ENCODE measurements at places on chromosomes 13 and 19.

DNA sequence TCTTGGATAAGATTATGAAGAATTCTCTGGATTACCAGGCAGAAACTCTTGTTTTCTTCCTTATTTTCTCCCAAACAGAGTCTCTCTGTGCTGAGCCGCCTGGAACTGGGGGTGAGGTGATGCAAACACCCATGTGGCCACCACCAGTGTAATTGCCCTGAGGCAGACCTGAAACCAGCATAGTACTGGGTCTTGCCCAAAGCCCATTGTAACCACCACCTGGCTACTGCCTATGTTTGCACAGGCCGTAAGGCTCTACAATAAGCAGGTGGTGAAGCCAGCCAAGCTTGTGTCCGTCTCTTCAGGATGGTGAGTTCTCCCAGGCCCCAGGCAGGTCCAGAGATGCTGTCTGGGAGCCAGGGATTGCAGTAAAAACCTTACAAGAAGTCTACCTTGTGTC, 18.9 kb upstream of the KBTBD7 start:
- DNase-seq = no peak

DNA sequence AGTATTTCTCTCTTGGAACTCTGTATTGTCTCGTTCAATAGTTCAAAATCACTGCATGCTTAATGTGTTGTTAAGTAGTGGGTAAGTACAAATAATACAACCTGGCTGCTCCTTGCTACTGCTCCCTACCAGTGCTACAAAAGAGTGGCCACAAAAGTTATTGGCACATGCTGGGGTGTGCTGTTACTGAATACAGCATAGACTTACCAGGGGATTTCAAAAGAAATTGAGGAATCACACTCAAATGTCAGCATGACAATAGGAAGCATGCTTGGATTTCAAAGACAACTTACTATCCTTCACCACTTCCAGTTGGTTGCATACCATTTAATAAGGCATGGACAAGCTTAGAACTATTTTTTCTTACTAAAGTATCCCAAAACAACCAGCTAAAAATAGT, 1041.3 kb upstream of the SPRY2 start:
- no peak for DNase-seq

DNA sequence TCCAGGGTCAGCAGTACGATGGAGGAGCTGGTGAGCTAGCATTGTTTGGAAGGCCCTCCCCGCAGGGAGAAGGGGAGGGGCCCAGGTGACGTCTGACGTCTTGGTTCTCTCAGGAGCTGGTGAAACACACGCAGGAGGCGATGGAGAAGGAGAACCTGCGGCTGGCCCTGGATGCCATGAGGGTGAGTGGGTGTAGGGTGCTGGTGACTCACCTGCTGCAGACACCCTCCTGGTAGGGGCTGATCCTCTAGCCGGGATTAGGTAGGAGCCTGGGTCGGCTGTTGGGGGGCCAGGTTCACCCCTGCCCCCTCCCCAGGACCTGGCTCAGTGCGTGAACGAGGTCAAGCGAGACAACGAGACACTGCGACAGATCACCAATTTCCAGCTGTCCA, 55.8 kb downstream of the VAV1 start:
- no peak for DNase-seq

DNA sequence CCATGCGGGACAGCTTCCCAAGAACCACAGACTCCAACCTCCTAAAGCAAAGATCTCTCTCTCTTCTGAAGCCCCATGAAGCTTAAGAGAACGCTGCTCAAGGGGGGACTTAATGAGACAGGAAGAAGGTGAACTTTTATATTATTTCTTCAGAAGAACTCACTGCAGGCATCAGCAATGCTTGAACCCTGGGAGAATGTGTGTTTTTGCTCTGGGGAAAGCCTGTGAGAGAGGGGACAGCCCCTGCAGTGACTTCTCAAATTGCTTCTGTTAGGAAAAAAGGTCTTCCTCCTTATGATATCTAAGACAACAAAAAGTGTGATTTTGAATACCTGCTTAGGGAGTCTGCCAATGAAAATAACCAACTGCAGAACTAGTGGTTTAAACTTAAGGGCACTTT, 23.0 kb downstream of the GJA3 start:
- no peak for DNase-seq

DNA sequence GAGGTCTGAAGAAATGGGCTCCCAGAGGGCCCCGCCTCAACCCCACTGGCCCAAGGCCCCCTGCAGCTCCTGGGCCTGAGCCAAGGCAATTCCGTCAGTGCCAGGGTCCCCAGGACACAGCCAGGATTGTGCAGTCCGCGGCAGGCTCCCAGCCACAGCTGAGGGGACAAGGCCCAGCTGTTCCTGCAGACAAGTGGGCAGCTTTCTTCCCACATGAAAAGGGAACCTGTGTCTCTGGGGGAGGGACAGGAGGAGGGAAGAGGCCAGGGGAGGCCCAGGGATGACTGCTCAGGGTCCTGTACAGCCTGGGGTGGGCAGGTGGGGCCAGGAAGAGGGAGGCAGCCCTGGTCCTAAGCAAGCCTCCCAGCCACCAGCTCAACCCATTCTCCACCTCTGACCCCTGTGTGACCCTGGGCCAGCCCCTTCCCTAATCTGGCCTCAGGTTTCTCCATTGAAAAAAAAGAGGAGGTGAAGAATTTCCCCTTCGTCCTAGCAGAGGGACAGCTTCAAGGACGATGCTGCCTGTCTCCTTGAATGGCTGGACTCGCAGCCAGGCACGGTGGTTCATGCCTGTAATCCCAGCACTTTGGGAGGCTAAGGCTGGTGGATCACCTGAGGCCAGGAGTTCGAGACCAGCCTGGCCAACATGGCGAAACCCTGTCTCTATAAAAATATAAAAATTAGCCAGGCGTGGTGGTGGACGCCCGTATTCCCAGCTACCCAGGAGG, 20.5 kb upstream of the VSTM2B start:
- no peak for DNase-seq

DNA sequence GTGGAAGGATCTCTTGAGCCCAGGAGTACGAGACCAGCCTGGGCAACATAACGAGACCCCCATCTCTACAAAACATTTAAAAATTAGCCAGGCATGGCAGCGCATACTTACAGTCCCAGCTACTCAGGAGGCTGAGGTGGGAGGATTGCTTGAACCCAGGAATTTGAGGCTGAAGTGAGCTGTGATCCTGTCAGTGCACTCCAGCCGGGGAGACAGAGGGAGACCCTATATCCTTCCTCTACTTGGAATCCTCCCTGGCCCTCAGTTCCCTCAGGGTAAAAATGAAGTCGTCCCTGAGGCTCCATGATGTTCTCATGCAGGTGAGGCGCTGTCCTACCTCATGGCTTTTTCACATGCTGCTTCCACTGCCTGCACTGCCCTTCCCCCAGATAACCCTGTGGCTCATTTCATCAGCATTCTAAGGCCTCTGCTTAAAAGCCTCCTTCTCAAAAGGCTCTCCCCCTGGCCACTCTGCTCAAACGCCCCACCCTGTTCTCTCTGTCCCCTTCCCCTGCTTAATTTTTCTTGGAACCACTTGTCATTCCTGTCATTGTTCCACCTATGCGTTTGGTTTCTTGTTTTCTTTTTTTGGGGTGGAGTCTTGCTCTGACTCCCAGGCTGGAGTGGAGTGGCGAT, 19.2 kb downstream of the DNM2 start:
- no peak for DNase-seq

- DNase-seq = peak; percentile 97
Measured at GRCh38 chr19:51366389-51367254, 434 bp upstream of the ETFB start.

DNA sequence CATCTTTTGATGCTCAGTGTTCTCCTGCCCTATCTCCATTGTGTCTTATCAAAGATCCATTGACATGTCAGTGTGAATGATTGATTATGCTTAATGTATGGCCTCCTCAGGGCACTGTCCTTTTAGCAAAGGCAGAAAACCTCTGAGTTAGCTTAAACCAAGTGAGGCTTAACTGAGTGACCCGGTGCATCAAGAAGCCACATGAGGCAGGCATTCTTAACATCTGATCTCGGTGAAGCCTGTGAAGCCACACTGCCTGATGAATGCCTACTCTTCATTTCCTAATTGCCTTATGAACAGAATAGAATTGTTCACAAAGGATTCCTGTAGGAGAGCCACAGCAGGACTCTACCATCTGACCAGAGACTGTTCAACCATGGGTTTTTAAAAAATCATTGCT, 168.1 kb upstream of the SOX21 start:
- DNase-seq = no peak

- DNase-seq = no peak
Measured at GRCh38 chr13:28325022-28325421, 169.9 kb downstream of the FLT1 start.

- DNase-seq = no peak
Measured at GRCh38 chr19:6925801-6926751, 38.7 kb downstream of the ADGRE1 start.

DNA sequence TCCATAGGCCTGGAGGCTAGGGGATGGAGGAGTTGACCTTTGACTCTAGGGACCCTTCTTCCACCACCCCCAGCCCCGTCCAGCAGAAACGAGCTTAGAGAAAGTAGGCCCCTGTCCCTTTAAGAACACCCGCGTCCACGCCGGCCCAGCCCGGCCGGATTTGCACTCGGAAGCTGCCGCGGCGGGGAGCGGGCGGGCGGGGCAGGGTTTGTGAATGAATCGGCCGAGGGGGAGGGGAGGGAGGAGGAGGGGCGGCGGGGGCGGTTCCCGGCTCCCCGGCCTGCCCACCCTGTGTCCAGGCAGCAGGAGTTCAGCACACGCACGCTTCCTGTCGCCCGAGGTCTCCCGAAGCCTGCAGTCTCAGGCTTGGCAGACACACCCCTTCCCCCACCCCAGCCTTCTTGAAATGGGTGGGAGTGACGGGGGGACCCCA, 1.5 kb downstream of the UNC13A start:
- DNase-seq = peak; percentile 58

GRCh38 chr19:47493378-47494210, 9.6 kb upstream of the KPTN start:
- DNase-seq = no peak

GRCh38 chr19:55601084-55601483, 996 bp downstream of the ZNF524 start:
- no peak for DNase-seq

- peak; percentile 27 for DNase-seq
Measured at GRCh38 chr19:7415163-7415856, 66.6 kb downstream of the ARHGEF18 start.

- no peak for DNase-seq
Measured at GRCh38 chr19:48064509-48064908, 20.6 kb upstream of the CABP5 start.

GRCh38 chr13:24851546-24851945, 87.6 kb downstream of the RNF17 start:
- no peak for DNase-seq

- DNase-seq = no peak
Measured at GRCh38 chr13:94382517-94382916, 97.0 kb downstream of the DCT start.

DNA sequence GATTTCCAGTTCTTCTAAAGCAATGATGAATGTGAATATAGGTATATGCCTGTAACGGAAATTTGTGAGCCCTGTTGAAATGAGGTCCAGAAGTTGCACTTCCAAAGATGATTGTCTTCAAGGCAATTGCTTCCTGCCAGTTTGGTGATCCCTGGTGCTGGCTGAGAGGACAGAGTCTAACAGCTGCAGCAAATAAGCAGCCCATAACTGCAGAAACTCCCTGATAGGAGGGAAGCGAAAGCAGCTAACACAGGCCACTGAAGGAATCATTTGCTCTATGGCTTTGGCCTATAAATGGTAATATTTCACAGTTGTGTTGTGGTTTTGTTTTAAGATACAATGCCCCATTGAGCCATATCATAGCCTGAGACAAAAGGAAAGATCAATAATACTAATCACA, 451.5 kb upstream of the MIR17HG start:
- no peak for DNase-seq

Data from AG20443 (cell line).